ENCODE measurements at places on chromosomes 5 and 9.

DNA sequence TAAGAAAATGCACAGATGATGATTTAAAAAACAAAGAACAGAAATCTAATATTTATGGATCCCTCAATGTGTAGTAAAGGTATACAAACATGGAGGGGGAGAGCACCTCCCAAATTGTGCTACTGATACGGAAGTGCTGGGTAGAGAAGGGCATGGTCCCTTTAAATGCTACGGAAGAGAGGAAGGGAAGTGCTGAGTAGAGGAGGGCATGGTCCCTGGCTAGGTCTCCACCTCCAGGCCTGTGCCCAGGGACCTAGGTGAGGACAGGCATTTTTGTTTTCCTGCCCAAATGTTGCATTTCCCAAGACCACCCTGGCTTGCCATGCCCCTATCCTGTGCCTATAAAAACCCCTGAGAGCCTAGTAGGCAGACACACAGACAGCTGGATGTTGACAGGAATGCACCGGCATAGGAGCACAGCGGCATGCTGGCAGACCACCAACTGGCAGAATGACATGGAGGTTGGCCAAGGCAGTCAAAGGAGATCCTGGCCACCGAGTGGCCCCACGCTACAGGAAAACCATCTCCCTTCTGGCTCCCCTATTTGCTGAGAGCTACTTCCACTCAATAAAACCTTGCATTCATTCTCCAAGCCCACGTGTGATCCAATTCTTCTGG is 62.1 kb upstream of the SPDL1 start:
- H3K27ac ChIP-seq, result no peak overlapping the region
- no peak for DNase-seq
- peaks cover 2% of the 10 kb centered on the region for H3K36me3 ChIP-seq
- H3K4me1 ChIP-seq, result no peaks in the 10 kb centered on the region
- peaks cover 44% of the 10 kb centered on the region for H3K27me3 ChIP-seq

GRCh38 chr9:131346559-131346958 is 47.3 kb upstream of the PRRC2B start:
- no peak for DNase-seq
- no peak overlapping the region for H3K27ac ChIP-seq
- peaks cover 10% of the 10 kb centered on the region for H3K4me1 ChIP-seq

GRCh38 chr9:6153425-6153824 is 62.2 kb upstream of the IL33 start:
- no peaks in the 10 kb centered on the region for H3K27me3 ChIP-seq
- no peak overlapping the region for H3K4me3 ChIP-seq
- no peak overlapping the region for H3K27ac ChIP-seq

- peaks cover 18% of the 10 kb centered on the region for H3K4me1 ChIP-seq
- H3K36me3 ChIP-seq, result peaks cover 5% of the 10 kb centered on the region
- H3K27me3 ChIP-seq, result peaks cover 5% of the 10 kb centered on the region
- no peak overlapping the region for H3K4me3 ChIP-seq
- DNase-seq, result no peak
Measured at GRCh38 chr5:81755320-81755719, 4.4 kb upstream of the SSBP2 start.

DNA sequence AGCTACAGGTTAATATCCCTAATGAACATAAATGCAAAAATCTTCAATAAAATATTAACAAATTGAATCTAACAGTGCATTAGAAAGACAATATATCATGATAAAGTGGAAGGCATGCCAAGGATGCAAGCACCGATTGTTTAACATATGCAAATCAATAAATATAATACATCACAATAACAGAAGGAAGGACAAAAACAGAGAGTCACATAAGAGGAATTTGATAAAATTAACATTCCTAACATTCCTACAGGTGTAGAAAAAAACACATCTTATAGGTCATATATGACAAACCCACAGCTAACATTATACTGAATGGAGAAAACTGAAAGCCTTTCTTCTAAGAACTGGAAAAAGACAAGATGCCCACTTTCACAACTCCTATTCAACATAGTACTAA is 297.0 kb downstream of the CDH18 start:
- H3K4me1 ChIP-seq, result no peaks in the 10 kb centered on the region
- no peak overlapping the region for H3K4me3 ChIP-seq
- H3K36me3 ChIP-seq, result no peaks in the 10 kb centered on the region
- DNase-seq, result no peak

DNA sequence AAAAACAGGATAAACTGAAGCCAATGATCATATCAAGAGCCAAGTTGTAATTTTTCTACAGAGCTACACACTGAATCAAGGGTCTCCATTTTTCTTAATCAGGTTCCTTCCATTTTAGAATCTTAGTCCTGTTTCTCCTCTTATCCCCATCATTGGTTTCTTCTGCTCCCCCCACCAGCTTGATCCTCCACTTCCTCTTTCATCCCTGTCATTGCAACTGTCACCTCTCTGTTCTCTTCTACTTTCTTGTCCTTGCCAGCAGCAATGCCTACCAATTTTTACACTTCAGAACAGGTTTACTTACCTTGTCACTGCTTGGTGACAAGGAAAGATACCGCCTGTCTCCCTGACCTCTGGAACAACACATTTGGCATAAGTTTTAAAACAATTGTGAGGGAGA is 97.3 kb downstream of the CFAP90 start:
- H3K27me3 ChIP-seq, result peaks cover 79% of the 10 kb centered on the region
- no peak overlapping the region for H3K4me3 ChIP-seq
- H3K36me3 ChIP-seq, result peaks cover 5% of the 10 kb centered on the region
- DNase-seq, result no peak
- H3K4me1 ChIP-seq, result peaks cover 4% of the 10 kb centered on the region

DNA sequence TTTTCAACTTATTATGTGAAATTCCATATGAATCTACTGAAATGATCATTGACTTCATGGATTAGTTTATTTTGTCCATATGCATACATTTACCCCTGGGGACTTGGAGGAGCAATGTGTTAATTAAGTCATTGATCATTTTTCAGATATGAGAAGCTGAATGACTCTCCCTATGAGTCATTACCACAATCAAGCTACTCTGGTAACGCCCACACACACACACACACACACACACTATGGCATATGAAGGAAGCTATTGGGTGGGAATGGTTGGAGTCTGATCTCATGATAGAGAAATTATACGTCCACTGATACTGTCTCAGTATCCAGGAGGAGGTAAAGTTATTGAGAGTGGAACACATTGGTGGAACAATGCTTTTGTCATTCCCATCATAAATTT is 528.9 kb downstream of the AGTPBP1 start:
- H3K4me1 ChIP-seq, result no peaks in the 10 kb centered on the region
- H3K36me3 ChIP-seq, result no peaks in the 10 kb centered on the region
- H3K4me3 ChIP-seq, result no peak overlapping the region
- no peak overlapping the region for H3K27ac ChIP-seq

DNA sequence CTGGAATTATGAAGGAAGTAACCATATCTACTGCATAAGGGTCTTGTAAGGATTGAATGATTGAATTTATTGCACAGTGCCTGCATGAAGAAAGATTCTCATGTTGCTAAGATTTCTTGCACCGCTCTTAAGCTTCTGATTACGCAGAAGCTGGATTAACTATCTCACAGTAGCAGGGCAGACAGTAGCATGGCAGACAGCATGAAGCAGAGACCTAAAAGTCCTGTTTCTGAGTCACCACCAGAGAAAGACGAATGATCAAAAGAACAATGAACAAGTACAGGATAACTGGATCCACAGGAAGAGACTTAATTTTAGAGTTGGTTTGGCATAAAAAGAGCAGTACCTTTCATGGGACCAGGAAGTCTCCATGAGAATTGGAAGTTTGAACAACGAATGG is 142.4 kb downstream of the MAPKAP1 start:
- no peak overlapping the region for H3K27ac ChIP-seq
- H3K36me3 ChIP-seq, result peaks cover 4% of the 10 kb centered on the region
- no peak overlapping the region for H3K4me3 ChIP-seq
- no peaks in the 10 kb centered on the region for H3K27me3 ChIP-seq
- DNase-seq, result no peak
- H3K4me1 ChIP-seq, result peaks cover 24% of the 10 kb centered on the region

Data from T-helper 17 cell (primary cell).